ENCODE measurements at places on chromosomes 3 and 15.

- no peak for DNase-seq
Observed at GRCh38 chr3:95387242-95388021, 1324.6 kb downstream of the NSUN3 start.

- DNase-seq: no peak
Observed at GRCh38 chr15:60358935-60359682, 38.7 kb downstream of the ANXA2 start.

DNA sequence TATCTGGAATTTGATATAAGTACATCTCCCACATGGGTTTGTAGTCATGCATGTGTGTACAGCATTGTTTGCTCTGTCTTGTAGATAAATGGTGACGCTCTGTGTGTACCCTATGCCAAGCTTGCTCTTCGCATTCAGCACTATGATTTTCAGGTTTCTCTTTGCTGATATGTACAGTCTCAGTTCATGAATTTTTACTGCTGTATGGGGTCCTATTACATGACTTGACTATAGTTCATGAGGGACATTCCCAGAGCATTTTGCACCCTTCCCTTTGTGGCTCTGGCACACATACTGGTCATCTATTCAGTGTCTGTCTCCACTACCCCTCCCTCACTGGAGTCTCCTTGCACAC is 132.7 kb downstream of the EEFSEC start:
- no peak for DNase-seq

GRCh38 chr3:47414666-47415587 is 34.1 kb downstream of the PTPN23 start:
- no peak for DNase-seq

- DNase-seq: no peak
Observed at GRCh38 chr15:89016549-89017041, 71.7 kb upstream of the ABHD2 start.

DNA sequence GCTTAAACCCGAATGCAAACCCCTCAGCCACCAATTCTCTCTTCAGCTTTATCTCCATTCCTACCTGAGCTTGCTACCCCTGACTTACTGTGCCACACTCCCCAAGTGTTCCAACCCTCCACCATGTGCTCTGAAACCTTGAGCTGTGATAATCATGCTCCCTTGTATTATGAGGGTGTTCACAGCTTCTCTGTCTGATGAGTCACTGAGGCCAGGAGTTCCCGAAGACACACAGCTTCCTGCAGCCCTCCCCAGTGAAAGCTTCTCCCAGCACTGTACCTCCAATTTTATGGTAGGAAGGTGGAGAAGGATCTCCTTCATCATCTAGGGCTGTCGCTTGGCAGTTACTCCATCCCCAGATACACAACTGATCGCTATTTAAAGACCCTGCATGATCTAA is 24.9 kb downstream of the STAC start:
- DNase-seq: no peak

DNA sequence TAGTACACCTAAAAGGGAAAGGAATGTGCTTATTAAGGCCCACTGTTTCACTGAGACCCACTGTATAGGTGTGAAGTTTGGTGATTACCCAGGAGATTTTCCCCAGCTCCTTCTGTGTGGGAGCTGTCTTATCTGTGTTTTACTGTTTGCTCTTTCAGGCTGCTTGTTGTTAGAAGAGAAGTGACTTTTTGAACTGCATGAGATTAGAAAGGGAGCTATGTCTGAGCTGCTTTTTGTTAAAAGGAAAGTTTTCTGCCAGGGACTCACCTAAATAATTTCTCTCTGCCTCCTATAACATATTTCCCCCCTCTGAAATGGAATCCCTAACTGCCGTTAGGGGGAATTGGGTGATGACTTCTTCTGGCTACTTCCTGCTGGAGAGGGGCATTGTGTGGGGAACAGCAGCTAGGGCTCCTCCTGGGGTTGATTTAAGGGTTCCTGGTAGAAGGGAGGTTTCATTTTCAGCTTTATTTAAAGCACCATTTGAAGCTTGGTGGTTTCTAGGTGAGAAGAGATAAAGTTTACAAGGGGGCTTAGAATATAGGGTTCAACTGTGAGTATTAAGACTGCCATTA is 77.1 kb upstream of the ATP11B start:
- no peak for DNase-seq

DNA sequence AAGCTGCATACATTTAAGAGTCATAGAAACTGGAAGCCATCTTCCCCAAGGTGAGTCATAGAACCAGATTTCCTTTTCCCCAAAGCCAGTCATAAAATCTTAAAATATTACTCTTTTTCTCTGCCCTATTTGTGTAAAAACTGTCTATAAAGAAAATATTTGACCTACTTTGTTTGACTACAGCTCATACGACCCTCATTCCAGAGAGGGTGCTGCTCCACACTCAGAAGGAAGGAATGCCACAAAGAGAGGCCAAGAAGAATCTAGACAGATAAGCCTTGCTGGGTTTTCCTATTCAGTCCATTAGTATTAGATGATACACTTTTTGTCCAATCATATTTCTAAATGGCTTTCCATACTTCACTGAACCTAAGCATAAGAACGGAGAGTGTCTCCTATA is 671.6 kb upstream of the SGO1 start:
- DNase-seq: no peak

GRCh38 chr3:150699068-150699639 is 4.6 kb downstream of the ERICH6 start:
- no peak for DNase-seq

- no peak for DNase-seq
Observed at GRCh38 chr15:90550919-90551318, 21.2 kb downstream of the CRTC3 start.

DNA sequence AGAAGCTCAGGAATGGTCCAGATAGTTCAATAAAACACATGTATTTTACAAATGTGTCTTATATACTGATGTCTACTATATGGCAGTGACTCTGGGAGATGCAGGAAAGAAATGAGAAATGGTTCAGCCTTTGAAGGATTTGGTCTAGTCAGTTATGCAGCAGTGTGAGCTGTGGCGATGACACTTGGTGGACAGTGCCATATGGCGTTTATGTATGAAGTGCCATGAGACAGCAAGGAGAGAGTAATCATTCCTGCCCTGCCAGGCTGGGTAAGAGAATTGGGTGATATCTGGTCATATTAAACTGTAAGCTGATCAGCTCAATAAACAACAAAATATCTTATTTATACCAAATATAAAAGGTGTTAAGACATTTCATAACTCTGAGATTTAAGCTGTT is 47.6 kb upstream of the ANP32A start:
- DNase-seq: no peak

DNA sequence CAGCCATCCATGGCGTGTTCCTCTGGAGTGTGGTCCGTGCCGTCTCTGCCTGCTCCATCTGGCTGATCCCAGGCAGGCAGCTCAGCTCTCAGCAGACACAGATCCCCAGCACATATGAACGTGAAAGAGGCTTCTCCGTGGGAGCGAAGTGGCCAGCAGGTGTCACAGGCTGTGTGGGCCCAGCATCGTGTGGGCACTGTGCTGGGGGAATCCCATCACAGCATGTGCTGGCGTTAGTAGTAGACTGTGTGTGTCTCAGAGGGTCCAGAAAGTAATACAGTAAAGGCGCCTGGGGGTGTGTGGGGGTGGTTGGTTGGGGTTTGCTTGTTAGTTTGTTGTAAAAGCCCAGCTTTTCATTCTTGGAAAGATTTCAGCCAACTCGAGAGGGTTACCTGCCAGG is 147.6 kb downstream of the IGF1R start:
- DNase-seq: no peak

DNA sequence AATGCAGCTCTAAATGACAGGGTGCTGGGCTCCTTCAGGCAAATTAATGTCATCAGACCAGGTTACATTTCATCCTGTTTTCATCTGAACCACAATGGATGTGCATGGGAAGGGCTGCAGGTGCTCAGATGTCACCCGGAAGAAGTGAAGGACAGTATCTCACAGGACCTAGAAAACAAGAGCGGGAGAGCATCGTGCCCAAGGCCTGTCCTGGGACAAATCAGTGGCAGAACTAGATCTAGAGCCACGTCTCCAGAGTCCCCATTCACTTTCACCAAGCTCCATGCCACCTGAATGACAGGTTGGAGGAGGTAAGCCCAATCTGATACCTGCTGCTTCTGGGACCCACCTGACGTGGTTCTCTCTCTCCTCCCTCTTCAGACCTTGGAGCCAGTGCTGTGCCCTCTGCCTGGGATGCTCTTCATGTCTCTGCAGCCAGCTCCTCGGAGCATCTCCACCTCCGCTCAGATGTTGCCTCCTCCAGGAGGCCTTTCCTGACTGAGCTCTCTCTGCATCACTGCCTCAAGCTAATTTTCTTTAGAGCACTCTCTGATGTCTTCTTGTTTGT is 77.3 kb downstream of the CPN2 start:
- no peak for DNase-seq

DNA sequence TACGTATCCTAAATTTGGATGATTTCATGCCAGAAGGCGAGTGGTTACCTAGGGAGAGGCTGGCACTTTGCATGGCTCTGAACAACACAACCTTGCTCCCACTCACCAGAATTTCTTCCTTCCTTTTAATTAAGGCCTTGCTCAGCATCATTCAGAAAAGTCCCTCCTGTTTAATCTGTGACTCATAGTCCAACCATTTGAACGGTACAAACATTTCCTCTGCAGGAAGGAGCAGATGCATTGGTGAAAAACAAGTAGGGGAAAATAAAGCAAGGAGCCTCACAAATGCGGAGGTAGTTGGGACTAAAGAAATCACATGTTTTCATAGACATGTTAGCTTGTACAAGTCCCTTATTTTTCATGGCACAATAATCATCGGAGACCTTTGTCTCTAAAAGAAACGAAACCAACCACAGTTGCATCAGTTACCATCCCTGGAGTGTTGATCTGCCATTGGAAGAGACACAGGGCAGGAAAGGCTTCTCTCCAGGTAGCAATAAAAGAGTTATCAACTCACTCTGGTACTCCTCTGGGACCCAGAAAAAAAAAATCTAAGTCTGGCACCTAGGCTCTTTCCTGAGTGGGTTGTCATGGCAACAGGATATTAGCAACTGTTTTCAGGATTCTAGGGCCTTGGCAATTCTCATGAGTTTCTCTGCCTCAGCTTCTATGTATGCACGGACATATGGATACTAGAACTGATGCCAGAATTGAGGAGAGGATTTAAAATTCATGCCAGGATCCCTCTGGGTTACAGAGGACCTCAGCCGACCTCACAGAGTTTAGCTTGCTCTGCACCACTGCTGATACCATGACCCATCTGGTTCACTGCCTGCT is 255.4 kb upstream of the ARPP21 start:
- DNase-seq: no peak

DNA sequence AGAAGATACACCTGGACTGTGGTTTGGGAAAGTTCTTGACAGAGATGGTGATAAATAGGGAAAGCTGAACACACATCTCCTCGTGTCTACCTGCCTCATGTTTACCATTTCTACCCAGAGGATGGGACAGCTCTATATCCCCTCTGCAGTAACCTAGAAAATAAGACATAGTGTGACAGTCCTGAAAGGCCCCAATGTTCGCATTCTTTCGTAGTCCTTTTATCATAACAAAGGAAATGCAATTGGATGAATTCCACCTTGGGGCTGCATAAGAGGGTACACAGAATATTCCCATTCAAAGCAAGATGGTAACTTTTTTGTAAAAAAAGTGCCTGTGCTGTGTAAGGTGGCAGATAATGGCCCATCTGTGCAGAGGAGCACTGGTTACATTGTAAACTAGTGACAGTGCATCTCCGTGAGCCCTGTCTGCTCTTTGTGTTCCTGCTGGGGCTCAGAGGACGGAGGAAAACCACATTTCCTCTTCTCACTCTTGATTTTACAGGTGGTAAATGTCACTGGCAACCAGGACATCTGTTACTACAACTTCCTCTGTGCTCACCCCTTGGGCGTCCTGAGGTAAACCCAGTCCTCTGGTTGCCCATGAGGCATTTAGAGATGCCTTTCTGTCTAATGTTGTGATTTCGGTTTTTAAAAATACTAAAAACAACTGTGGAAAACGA is 74.3 kb downstream of the SIDT1 start:
- DNase-seq: no peak

DNA sequence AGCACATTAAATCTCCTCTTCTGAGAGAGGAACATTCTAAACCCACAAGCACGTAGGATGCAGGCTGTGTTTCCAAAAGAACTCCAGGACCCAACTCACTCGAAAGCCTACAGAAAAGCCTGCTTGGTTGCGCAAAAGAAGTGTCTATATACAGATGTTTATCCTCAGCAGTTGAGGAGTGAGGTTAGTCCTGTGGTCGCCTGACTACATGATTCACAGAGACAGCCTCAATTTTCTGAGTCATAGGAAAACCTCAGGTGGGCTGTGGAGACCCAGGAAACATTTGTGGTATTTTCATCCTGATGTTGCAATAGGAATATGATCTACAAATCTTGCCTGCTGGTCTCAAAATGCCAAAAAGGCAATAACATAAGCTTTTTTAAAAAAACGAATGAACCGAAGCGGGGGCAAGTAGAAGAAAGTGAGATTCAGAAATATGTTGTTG is 183.8 kb upstream of the THRB start:
- no peak for DNase-seq

DNA sequence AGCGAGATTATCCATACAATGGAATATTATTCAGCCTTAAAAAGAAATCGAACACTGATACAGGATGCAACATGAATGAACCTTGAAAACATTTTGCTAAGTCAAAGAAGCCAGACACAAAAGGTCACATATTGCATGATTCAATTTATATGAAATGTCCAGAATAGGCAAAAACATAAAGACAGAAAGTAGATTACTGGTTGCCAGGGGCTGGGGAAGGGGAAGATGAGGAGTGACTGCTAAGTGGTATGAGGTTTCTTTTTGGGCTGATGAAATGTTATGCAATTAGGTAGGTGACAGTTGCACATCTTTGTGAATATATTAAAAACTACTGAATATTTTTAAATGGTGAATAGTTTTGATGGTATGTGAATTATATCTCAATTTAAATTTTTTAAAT is 38.3 kb downstream of the LRRFIP2 start:
- DNase-seq: no peak

GRCh38 chr3:34419801-34420200 is 621.4 kb downstream of the PDCD6IP start:
- DNase-seq: no peak

- DNase-seq: no peak
Observed at GRCh38 chr3:197428117-197428801, 127.5 kb downstream of the BDH1 start.

DNA sequence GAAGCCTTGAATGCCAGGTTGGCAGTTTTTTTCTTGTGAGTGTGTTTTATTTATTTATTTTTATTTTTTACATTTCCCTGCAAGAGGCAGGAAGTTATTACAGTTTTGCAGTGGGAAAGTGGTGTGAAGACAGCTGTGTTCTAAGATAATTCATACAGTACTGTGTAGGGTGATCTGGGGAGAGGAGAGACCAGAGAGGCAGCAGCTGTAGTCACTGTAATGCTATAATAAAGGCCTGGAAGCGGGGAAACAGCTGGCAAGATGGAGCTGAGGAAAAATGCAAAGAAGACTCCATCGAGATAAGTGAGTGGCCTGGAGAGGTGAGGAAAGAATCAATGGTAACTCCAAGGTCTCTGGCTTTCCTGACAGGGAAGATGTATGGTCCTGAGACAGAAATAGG is 23.1 kb downstream of the CNTN3 start:
- no peak for DNase-seq

- no peak for DNase-seq
Observed at GRCh38 chr3:112546216-112546759, 15.5 kb downstream of the ATG3 start.

Measured in stimulated activated CD8-positive, alpha-beta memory T cell treated with anti-CD3 and anti-CD28 coated beads, Interleukin-7, amount 100 ng/mL, for 1 hour (primary cell).